ENCODE measurements at places on chromosomes 6 and 20.

GRCh38 chr6:1016329-1017302 is 295.3 kb upstream of the FOXQ1 start:
- no peak for DNase-seq

- DNase-seq = no peak
These were observed 258.2 kb downstream of the EYS start for GRCh38 chr6:65448866-65449265.

DNA sequence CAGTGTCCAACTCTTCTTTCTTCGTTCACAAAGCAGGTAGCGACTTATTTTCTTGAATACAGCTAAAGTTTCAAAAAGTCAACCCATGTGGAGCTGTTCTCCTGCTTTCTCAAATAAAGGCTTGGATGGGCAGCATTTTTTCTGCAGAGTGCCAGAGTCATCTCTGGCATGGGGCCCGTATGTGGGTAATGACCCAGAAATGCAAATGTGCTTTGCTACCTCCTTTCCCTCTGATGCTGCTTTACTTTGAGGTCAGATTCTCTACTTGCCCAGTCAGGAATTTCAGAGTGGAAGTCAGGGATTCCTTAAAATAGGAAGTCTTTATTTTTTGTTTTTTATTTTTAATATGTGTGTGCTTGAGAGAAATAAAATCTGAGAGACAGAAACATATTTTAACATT is 4.9 kb downstream of the NKAIN2 start:
- DNase-seq = no peak

- no peak for DNase-seq
These were observed 360.2 kb downstream of the PREX1 start for GRCh38 chr20:48467622-48468021.

GRCh38 chr6:125966569-125966968 is 10.0 kb downstream of the HINT3 start:
- DNase-seq = no peak

- DNase-seq = no peak
These were observed 55.1 kb downstream of the ADNP start for GRCh38 chr20:50876063-50876685.

- no peak for DNase-seq
These were observed 47.5 kb downstream of the TRAM2 start for GRCh38 chr6:52529311-52529710.

GRCh38 chr20:54104781-54105180 is 34.4 kb upstream of the BCAS1 start:
- DNase-seq = no peak

GRCh38 chr6:1351381-1352008 is 37.9 kb upstream of the FOXF2 start:
- no peak for DNase-seq

DNA sequence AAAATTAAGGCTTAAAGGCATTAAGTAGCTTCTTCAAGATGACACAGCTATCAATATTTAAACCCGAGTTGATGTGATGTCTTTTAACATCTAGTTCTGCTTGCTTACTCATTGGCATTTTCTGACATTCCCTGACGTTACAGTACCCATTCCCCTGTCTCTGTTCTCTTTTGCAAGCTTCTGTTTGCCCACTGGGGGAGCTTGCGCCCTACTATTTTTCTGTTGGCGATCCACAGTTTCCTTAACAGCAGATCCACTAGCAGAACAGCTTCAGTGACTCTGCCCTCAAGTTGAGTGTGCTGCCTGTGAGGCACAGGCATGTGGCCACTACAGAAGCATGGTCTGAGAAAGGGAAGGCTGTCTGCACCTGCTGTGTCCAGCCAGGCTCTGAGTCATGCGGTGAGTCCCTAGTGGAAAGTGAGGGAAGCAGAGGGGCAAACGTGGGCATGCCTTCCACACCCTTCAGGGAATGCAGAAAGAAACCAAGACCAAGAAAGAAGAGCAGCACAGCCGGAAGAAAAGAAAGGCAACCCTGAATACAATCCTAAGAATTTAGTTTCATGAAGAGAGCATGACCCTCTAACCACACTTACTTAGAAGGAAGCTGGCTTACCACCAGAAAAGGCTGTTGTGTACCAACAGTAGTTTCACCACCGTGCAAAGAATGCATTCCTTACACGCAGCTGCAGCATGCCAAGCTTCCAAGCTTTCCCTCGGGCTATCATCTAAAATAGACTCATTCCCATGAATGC is 97.7 kb upstream of the VGLL2 start:
- no peak for DNase-seq

DNA sequence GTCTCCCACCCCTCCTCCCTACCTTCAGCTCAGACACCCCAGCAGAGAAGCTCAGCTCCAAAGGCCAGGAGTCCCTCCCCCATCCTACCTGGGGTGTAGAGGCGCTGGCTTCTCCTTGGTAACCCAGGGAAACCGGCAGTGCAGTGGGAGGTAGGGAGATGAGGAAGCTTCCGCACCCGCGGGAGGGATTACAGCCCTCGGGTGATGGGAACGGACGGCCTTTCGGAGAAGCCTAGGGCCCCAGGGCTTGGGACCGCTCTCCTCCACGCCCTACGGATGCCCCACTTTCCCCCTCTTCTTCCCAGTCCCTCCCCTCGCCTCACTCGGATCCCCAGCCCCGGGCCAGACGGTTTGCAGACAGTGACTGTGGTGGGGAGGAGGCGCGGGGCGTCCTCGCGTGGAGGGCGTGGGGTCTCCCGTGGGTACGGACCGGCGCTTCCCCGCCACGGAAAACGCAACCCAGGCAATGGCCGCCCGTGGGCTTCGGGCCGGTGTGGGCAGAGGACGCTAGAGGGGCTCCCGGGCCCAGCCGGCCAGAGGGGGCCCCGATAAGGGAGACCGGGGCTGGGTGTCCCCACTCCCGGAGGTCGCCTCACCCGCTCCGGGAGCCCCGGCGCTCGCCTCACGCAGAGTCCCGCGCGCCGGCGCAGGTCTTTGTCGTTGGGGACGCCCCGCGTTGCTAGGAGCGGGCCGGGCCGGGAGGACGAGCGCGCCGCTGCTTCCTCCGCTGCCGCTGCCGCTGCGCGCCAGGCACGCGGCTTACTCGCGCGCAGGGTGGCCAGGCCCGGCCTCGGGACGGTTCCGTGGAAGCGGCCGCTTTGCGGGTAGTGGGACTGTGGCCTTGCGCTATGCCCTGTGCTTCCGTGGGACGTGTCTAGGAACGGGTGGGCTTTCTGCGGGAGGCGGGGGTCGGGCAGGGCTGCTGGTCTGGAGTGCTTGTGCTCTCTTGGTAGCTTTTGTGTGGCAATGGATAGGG is 15.8 kb downstream of the AARS2 start:
- DNase-seq = peak; percentile 41

DNA sequence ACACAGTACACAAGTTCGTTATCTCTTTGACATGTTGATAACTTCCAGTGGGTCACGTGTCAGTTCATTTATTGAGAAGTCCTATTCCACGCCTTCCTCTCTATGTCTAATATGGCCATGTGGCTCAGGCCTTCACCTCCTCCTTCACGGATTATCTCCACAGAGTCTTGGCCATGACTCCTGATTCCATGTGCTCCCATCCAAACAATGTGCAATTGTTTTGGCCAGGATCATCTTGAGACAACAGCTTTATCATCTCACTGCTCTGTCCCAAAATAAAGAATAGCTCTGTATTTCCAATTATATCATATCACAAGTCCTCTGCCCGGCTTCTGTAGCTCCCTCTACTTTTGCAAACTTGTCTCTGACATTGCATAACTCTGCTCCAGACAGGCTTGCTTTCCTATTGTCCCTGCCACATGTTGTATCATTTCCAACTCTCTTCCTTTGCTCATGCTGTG is 11.1 kb upstream of the TXNDC5 start:
- DNase-seq = no peak

DNA sequence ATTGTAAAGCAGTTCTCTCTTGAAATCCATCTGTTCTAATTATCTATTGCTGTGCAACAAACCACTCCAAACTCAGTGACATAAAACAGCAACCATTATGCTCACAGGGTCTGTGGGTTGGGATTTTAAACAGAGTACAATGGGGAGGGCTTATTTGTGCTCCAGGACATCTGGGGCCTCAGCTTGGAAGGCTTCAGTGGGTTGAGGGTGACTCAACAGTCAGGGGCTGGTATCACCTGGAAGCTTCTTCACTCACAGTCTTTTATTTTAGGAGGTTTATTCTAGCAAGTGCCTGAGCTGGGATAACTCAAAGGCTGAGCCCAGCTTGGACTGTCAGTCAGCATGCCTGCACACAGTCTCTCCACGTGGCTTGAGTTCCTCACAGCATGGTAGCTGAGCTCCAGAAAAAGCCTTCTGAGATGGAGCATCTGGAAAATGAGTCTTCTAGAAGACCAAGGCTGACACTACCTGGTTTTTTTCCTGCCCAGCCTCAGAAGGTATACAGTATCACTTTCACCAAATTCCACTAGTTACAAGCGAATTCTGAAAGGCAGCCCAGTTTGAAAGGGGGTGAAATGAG is 234.6 kb upstream of the ID4 start:
- DNase-seq = no peak

GRCh38 chr20:3763671-3764601 is 3.6 kb downstream of the ADISSP start:
- no peak for DNase-seq

DNA sequence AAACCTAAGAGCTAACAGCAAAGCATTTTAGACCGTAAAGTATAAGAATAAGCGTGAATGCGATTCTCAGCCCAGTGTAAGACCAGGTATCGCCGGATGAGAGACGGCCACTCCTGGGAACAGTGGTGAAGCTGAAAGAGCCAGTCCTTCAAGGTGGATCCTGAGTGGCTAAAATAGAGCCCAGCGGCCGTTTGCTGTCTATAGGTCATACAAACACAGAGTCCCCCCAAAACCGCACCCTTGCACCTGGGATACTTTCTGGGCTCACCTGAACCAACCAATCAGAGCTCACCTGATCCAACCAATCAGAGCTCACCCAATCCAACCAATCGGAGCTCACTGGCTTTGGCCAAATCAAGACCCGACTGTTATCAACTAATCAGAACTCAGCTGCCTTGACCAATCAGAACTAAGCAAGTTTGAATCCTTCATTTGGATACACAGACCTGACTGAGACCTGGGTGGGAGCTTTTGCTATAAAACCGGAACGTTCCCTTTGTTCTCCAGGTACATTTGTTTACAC is 248.2 kb downstream of the DLL1 start:
- no peak for DNase-seq

DNA sequence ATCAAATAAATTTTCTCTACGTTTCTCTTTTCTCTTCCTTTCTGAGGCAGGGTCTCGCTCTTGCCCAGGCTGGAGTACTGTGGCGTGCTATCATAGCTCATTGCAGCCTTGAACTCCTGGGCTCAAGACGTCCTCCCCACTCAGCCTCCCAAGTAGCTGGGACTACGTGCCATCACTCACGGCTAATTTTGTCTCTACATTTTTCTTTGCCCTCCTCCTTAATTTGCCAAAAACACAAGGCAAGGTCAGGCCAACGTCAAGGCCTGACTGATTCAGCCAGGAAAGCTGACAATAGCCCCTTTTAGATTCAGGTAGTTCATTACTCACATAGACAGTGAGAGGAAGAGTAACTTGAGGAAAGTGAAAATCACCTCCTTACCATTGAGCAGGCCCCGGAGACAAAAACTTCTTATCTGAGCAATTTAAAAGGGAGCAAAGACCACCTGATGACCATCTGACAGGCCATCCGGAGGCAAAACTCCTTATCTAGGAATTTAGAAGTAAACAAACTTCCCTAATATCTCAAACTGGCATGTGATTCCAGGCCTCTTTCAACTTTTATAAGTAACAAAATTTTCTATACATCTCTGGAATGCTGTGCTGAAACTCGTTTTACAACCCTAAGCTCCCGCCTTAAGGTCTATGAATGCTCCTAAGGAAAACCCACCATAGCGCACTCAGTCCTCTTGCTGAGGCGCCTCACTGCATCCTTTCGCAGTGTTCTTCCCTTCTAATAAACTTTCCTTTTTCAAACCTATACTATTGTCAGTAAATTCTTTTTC is 42.1 kb upstream of the SRPK1 start:
- DNase-seq = no peak

GRCh38 chr6:111573131-111573883 is 32.4 kb downstream of the TRAF3IP2 start:
- DNase-seq = no peak

DNA sequence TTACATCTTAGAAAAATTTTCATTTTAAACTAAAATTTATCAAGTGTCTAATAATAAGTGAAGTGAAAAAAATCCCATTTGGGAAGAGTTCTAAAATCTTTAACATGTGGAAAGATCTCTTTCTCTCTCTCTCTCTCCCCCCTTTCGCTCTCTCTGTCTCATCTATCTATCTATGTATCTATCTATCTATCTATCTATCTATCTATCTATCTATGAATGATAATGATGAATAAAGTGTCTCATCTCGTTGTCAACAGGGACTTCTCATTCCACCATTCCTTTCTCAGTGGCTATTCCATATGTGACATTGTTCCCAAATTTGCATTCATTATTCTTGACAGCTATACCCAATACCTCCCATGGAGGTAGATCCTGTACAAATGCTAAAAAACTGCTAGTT is 15.2 kb downstream of the CCDC170 start:
- DNase-seq = no peak

DNA sequence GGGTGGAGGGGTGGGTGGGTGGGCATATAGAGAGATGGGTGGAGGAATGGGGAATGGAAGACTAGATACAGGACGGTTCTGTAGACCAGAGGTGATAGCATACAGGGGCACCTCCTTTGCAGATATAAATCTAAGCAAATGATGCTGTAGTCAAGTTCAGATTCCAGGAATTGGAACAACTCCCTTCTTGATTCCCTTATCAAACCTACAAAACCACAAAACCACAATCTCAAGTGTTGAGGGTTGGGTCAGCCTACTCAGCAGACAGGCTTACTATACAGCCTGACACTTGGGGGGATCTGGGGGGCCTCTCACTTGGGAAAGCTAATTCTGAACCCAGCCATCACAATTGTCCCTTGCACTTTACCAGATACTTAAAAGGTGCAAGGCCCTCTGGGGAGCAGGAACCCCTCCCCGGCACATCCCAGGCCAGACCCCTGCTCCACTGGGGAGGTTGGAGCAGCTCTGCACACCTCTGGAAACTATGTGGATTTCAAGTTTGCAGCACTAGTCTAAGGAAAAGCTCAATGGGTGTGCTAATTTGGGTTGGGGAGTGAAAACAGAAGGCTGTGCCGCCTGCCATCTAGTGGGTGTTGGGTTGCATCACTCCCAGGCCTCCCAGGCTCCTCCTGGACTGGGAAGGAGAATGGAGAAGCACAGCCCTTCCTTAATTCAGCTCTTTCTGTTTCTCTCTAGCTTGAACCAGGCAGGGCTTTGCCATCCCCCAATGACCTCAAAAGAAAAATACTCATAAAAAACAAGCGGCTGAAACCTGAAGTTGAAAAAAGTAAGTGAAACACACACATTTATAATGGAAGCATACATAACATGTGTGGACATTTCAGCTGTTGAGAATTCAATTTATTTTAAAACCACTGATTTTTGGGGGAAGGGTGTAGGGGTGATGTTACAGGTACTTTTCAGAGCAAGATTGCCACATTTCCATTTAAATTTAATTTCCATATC is 121.2 kb upstream of the LAMP5 start:
- DNase-seq = peak; percentile 17

Data from progenitor cell of endocrine pancreas (in vitro differentiated cells).